ENCODE measurements at places on chromosomes 7 and 10.

DNA sequence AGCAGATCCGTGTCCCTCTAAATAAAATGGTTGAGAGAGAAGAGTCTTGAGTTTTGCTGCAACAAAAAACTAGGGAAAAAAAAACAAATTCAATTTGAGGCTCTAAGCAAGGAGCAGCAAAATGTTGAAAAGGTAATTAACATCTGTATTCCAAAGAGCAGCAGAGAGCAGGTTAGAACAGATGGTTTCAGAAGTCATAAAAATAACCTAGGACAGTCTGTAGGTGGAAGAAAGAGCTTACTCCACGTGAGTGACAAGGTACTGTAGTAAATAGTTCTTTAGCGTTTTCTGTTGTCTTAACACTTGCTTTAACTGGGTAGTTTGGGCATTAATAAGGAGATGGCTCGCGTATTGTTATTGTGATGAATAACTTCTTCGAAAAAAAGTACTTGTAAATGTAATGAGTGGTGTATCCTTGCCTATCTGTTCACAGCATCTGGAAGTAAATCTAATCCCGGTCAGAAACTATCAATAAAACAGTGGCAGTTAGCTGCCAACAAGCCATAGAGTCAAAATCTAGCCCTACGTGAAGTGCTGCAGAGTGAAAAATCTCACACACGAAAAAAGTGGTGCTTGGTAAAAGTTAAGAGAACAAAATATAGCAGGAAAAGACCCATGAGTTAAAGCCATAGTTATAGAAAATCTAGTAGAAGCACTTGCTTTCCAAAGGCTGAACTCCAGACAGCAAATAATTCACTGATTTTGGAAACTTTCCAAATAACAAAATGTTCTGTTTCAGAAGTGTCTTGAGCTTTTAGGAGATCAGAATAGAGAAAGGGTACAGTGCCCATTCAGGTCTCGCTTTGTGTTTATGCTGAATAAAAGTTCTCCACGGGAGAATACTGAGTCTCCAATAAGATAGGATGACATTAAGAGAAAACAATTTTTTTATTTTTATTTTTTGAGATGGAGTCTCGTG, 49.3 kb upstream of the PARD3 start:
- DNase-seq = no peak

DNA sequence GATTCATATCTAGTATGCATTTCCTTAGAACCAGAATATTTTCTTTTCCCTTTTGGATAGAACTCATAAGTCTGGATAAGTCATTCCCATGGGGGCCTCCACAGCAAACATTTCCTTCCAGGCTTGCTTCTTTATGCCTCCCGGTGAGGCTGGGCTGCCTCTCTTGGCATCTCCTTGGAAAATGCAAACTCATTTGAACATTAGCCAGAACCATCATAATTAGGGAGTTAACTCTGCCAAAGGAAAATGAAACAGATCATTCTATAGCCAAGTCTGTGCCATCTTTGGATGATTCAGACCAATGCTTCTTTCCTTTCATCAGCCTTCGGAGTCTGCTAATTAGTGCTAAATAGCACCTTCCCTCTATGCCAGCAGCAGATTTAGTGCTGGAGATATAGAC, 81.1 kb downstream of the PLPP4 start:
- no peak for DNase-seq

DNA sequence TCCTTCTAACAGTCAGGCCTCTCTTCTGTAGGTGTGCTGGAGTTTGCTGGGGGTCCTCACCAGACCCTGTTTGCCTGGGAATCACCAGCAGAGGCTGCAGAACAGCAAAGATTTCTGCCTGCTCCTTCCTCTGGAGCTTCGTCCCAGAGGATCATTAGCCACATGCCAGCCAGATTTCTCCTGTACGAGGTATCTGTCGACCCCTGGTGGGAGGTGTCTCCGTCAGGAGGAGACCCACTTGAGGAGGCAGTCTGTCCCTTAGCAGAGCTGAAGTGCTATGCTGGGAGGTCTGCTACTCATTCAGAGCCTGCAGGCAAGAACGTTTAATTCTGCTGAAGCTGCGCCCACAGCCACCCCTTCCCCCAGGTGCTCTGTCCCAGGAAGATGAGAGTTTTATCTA, 611.1 kb upstream of the COBL start:
- no peak for DNase-seq

DNA sequence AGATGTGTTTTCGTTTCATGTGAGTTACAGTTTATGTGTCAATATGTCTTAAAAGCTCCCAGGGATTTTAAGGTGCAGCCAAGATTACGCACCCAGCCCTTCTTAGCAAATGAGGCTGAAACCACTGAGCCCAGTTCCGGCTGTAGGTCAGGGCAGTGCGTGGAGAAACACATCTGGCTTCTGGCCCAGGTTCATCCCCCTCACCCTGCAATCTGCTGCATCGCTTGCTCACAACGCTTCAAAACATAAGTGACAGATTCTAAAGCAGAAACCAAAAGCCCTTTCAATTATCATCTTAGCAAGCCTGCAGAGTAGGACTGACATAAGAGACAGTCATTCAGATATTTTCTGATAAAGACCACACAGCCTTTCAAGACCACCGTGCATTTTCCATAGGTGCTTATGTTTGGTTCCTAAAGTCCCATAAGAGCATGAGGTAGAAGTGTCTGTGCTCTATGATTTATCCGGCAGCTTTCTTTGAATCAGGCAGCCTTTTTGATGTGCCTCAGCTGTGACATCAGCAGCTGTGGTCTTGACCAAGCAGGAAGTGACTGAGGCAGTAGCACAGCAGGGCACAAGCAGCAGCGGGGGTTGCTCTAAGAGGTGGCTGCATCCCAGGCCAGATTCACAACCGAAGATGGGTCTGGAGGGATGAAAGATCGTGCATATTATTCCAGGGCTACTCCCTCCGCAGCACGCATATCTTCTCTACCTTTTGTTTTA, 72.1 kb upstream of the LYZL2 start:
- DNase-seq = no peak

DNA sequence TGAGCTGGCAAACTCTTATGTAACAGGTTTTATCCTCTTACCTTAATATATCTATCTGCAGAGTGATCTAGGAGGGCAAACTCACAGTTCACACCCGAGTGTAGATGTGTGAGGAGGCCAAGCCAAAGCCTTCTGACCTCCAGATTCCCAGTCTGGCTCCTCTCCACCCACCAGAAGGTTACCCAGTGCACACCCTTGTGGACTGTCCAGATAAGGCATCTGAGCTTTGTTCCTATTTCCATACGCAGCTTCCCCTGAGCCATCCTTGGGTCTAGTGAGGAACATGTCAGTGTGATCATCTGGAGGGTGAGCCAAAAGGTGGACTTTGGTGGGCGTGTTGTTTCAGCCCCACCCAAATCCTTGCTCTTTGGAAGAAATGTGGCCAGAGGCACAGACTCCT, 203.0 kb upstream of the MEOX2 start:
- DNase-seq = no peak

GRCh38 chr7:77565917-77566316, 28.8 kb downstream of the PTPN12 start:
- no peak for DNase-seq

GRCh38 chr10:97188261-97188711, 2.5 kb upstream of the SLIT1 start:
- DNase-seq = no peak

- no peak for DNase-seq
Measured at GRCh38 chr10:17113889-17114540, 15.6 kb downstream of the CUBN start.

DNA sequence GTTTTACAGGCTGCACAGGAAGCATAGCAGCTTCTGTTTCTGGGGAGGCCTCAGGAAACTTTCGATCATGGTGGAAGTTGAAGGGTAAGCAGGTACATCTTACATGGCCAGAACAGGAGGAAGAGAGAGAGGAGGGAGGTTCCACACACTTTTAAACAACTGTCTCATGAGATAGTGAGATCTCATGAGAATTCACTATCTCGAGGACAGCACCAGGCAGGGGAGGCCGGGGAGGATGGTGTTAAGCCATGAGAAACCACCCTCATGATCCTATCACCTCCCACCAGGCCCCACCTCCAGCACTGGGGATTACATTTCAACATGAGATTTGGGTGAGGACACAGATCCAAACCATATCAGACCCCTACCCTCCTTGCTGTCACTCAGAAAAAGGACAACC, 23.7 kb downstream of the ZNF503 start:
- no peak for DNase-seq

GRCh38 chr7:29408841-29409243, 154.8 kb upstream of the PRR15 start:
- peak; percentile 5 for DNase-seq

- no peak for DNase-seq
Measured at GRCh38 chr7:38222481-38223096, 44.5 kb downstream of the STARD3NL start.

DNA sequence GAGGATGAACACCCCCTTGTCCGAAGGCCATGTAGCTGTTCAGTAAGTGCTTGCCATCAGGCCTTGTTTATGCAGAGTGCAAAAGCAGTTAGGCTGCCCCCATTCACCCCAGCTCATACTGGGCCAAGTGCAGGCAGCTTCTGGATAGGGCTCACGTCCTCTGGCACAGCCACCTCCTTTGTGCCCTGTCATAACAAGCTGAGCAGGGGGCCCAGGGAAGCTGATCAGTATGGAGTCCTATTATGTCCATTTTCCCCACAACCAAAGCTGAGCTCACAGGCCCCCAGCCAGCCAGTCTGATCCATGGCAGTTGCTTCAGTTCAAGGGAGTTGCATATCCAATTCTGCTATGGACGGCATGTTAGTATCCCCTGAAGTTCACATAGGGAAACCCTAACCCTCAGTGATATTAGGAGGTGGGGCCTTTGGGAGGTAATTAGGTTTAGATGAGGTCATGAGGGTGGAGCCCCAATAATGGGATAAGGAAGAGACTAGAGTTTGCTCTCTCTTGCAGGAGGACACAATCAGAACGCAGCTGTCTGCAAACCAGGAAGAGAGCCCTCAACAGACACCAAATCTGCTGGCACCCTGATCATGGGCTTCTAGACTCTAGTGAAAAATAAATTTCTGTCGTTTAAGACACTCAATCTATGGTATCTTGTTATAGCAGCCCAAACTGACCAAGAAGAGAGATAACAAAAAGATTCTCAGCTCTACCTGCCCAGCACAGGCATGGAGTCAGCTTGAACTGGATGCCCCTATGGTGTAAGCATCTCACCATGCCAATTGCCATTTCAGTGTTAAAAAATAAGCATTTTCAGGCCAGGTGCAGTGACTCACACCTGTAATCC, 155.9 kb downstream of the FGFR2 start:
- no peak for DNase-seq

DNA sequence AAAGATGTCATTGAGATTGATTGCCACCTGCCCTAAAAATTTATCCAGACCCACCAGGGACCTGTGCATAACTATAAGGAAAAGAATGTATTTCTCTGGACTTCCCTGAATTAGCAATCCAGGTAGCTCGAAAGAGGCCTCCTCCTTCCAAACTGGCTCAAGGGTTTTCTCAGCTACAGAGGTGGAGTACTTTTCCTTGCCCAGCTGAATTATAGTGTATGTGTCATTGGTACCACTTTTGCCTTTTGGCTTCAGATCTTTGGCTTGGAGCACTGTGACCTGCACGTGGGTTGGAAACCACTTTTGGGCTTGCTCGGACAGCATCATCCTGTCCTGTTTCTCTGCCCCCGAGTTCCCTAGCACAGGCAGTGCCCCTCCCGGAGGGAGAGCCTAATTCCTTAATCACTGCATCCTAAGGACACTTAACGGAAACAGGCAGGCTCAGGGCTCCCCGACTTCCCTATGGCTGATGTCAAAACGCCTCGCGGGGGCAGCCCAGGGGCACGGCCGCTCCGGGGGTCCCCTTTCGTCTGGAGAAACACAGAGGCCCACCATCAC, 825 bp downstream of the RAB11FIP2 start:
- DNase-seq = no peak

- no peak for DNase-seq
Measured at GRCh38 chr7:95871896-95872295, 99.5 kb downstream of the DYNC1I1 start.

DNA sequence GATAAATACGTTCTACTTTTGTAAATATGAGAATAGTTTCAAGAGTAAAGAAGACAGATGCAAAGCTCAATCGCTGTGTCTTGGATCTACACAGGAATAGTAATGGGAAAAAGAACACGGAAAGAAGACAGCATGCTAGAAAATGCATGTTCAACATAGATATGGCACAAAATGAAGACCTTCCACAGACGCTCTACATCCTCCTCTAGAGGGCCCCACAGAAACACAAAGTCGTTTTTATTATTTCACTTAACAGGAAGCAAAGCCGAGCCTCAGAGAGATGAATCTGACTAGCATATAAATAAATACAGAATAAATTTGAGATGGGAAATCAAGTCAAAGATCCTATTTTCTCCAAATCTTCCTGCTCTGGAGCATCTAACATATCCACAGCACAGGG, 292.6 kb downstream of the PARD3 start:
- no peak for DNase-seq

DNA sequence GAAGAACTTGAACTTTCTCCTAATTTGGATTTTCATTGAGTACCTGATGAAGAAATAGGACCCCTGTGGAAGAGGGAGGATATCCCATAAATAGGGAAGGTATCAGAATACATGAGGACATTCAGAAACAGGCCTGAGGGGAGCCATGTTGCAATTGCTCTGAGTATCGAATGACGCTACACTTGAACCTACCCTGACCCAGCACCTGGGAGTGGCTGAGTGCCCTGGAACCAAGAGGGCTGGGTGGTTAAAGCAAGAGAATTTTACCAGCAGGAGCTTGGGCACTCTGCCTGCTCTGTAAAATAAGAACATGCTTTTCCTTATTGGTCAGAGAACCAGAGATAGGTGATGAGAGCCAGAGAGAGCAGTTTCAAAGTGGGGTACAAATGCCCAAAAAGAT, 7.2 kb downstream of the NEUROD6 start:
- DNase-seq = no peak

DNA sequence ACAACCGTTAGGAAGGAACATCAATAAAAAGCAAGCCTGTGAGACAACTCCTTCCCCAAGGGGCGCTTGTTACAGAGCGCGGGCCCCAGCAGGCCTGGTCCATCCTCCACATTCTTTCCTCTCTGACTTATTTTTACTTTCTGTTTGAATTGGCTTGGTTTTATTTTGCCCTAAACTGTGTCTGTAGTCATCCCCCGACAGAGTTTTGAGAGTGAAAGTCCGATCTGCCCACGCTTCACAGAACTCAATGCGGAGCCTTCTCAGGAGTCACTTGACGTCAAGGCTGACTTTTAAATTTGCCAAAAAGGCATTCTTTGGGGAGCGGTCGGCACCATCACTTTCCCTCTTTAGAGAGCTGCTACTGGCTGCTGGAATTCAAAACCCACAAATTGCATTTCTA, 150.1 kb upstream of the KLF6 start:
- DNase-seq = no peak

GRCh38 chr7:44944821-44945220, 34.0 kb downstream of the MYO1G start:
- no peak for DNase-seq

Measured in stimulated activated CD8-positive, alpha-beta memory T cell treated with anti-CD3 and anti-CD28 coated beads, Interleukin-7, amount 100 ng/mL, for 1 hour (primary cell).